Esophagus muscularis mucosa (tissue), 4 donors: ENCODE measurements at places on chromosomes 7 and 10. TPM values are rescaled to one million over a fixed set of nuclear protein-coding genes. Genes with fewer than 3 reads are reported as not detected.

Gene UNCX
- total RNA-seq = not detected

Gene SLC13A1
- total RNA-seq = not detected

Gene GDF10
- 32.0 TPM for total RNA-seq

Gene ITGB1
- total RNA-seq = 1,385 TPM
